Stimulated activated CD8-positive, alpha-beta memory T cell treated with anti-CD3 and anti-CD28 coated beads, Interleukin-15, amount 100 ng/mL, for 4 hours (primary cell): ENCODE measurements at places on chromosomes 11 and 22.

GRCh38 chr22:28917747-28918549, 34.6 kb downstream of the ZNRF3 start:
- no peak for DNase-seq

- no peak for DNase-seq
Measured at GRCh38 chr22:47282366-47282765, 519.9 kb downstream of the TBC1D22A start.

GRCh38 chr22:38923463-38924346, 33.7 kb upstream of the APOBEC3A start:
- no peak for DNase-seq

DNA sequence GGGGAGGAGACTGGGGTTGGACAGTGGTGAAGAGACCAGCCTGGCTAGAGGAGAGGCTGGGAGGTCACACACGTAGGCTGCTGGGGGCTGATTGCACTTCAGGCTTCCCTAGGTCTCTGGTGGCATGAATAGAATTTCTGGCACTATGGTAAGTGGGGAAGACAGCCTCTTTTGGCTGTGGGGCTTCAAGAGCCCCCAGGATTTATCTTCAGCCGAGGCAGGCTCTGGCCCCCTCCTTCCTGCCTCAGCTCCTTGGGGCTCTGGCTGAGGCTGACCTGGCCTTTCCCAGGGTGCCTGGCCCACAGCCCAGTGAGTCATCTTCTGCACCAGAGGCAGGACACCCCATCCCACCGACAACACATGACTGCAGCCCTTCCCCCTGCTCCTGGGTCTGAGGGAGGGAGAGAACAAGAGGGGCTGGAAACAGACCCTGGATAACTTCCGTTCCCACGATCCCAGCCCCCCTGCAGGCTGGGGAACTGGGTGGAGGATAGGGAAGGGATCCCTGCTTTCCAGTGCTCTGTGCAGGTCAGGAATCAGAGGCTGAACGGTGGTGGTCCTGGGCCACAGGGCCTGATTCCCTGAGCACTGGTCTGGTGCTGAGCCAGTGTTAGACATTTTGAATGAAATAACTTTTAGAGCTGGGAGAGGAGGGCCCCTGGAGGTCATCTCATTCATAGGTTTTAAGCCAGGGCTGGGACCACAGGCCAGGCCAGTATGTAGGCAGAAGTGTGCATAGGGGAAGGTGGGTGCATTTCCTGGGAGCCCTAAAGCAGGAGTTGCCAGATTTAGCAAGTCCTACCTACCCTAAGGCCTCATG, 26.5 kb downstream of the ARHGEF17 start:
- DNase-seq: no peak
